ENCODE measurements at places on chromosomes 4 and X. TPM values are rescaled to one million over a fixed set of nuclear protein-coding genes. Genes with fewer than 3 reads are reported as not detected.

LRCH2 gene
- 6.1 TPM for total RNA-seq

MRFAP1 gene
- 321 TPM for total RNA-seq

PAGE5 gene
- not detected for total RNA-seq

SSX4B gene
- not detected for total RNA-seq

VCX3A gene
- not detected for total RNA-seq

PAQR3 gene
- total RNA-seq, result 20.7 TPM

SPANXA2 gene
- total RNA-seq, result not detected

EDA2R gene
- 16.1 TPM for total RNA-seq

PRR32 gene
- total RNA-seq, result not detected
